OCI-M1 (cell line): ENCODE measurements at places on chromosomes 12 and 14.

DNA sequence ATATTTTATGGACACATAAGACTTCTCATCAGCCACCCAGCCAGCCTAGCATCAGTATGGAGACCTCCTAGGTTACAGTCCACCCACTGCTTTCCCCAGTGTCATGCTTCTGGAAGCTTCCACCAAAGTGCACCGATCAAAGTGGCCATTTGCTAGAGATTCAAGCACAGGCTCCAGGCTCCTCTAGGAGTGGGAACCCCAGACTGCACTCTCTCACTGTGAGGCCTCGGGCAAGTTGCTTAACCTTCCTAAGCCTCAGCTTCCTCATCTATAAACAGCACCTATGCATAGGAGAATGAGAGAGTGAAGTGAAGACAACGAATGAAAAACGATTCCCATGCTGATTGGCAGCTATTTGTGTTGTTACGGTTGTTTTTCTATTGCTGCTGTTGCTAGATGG is 94.4 kb downstream of the DICER1 start:
- DNase-seq: no peak

- DNase-seq: no peak
Measured at GRCh38 chr14:105409364-105409763, 10.3 kb upstream of the MTA1 start.

DNA sequence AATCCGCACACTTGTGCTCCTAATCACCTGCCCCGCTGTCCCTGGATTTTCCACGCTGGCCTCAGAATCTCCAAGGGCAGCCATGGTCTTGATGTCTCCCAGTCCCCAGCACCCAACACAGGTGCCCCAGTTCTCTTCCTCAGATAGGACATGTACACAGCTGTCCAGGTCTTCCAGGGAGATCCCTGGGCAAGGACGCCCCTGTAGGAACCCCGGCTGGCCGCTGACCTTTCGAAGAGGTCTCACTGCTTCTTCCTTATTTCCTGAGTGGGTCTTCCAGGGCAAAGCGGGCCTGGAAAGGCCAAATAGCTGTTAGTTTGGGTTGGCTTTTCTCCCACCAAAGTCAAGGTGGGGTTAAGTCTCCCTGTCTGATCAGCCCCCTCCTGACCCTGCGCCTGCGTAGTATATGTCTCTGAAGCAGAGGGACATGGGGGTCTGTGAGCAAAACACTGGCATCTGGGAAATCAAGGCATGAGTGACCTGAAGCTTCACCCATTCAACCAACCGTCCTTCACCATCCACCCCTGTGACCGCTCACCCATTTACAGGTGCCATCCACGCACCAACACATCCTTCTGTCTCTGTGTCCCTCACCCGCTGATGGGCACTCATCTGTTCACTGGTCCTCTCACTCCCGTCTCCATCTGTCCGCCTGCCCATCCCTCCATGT is 4.6 kb downstream of the BEGAIN start:
- DNase-seq: no peak

DNA sequence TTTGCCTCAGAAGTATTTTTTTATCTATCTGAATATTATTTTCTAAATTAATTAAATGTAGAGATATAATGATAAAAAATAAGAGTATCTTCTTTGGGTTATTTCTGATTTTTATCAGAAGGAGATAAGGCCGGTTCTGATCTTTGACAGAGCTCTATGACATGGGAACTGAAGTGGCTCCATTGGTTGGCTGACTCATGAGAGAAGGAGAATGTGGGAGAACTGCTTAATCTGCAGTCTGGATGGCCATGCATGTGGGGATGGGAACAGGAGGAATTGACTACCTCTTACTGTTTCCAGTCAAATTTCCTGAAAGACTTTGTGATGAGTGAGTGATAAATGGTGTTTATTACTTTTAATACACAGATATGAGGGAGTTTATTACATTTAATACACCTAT is 155.8 kb upstream of the ATP2B1 start:
- no peak for DNase-seq

DNA sequence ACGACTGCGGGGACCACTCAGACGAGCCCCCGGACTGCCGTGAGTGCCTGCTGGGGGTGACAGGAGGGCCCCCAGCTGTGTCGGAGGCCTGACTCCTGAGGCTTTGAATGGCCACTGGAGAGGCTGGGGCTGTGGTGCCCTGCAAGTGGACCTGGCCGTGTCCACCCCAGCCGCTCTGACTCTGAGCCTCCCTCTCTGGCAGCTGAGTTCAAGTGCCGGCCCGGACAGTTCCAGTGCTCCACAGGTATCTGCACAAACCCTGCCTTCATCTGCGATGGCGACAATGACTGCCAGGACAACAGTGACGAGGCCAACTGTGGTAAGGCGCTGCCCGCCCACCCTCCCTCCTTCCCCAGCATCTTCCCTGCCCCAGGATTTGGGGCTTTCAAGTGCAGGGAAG is 16.1 kb upstream of the NXPH4 start:
- DNase-seq: no peak

GRCh38 chr12:119006746-119007145 is 25.4 kb downstream of the SRRM4 start:
- DNase-seq: no peak

DNA sequence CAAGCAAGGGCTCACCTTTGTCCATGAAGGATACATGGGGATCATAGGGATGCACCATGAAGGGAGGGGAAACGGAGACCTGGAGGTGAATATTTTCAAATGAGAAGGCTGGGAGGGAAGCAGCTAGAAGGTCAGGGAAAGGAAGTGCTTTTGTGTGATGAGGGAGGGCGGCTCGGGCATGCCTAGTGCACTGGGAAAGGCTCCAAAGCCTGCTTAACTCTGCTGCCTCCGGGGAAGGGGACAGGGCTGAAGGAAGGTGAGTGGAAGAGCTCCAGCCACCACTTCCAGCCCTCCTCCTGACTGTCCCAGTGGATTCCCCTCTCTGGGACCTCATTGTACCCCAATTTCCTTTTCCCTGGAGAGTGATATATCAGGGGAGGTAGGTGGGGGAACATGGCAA is 149.4 kb upstream of the PRMT8 start:
- DNase-seq: no peak

DNA sequence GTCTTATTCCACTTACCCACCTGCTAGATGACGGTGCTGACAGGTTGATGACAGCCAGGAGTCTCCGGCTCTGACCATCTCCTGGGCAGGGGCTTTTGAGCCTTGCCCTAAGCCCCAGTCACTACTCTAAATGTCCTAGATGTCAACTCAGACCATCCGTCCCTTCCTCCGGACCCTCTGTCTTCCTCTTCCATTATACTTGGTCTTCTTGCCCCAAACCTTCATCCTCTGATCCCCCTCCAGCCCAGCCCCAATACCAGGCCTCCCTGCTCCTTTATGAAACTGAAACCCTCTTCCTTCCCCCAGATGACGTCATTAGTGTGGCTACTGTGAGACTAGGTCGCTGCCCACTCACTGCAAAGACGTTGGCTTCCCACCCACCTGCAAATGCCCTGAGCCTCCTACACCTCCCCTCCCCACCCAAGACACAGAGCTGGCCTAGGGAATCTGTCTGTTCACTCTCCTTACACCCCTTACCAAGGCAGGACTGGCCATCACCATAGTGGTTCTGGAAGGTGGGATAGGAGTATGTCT is 10.1 kb downstream of the KRT71 start:
- no peak for DNase-seq

DNA sequence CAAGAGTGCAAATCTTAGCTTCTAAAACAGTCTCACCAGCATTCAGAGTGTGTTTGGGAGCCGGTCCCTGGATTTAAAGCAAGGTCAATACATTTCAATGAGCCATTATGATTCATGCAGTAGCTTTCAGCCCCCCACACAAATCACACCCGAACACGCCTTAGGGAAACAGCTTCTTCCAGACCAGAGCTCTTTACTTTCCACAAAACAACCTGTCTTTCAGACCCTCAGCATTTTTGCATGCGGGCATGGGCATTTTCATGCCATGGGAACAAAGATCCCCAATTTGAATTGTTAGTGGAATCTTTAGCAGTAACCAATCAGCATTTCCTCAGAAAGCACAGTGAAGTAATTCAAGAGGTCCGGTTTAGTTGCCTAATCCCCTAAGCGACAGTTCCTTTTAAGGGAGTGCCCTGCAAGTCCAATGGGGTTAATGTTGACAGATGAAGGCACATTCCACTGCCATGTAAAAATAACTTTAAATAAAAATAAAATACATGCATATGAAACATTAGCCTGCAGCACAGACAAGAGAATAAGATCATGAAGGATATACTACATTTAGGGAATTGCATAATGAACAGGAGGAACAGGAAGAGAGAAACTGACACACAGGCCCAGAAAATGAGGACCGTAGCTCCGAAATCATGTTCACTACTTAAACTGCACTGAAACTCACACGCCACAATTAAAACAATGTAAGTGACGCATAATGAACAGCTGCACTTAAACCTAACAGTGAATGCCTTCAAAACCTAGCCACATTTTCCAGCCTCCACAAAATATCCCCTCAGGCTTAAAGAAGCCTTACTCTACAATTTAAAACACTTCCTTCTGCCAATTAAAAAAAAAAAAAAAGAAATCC is 4.0 kb downstream of the VPS37B start:
- DNase-seq: peak; percentile 77

- DNase-seq: no peak
Measured at GRCh38 chr12:132729541-132730320, 19.1 kb downstream of the PGAM5 start.

DNA sequence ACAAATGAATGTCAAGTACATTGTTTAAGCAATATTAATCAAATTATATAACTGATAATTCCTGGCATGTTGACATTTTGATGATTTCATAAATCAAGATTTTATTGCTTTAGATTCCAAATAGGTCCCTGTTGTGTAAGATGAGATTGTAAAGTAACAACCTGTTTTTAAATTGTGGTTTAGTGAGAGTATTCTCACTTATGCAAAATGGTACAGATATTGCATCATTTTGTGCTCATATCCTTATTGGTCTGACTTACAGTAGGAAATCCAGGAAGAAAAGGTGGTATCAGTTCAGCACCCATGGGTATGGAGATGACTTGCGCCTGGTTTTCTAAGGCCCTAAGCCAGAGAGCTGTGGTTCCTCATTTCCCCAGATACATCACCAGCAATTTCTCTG is 165.5 kb downstream of the KIF21A start:
- peak; percentile 77 for DNase-seq

DNA sequence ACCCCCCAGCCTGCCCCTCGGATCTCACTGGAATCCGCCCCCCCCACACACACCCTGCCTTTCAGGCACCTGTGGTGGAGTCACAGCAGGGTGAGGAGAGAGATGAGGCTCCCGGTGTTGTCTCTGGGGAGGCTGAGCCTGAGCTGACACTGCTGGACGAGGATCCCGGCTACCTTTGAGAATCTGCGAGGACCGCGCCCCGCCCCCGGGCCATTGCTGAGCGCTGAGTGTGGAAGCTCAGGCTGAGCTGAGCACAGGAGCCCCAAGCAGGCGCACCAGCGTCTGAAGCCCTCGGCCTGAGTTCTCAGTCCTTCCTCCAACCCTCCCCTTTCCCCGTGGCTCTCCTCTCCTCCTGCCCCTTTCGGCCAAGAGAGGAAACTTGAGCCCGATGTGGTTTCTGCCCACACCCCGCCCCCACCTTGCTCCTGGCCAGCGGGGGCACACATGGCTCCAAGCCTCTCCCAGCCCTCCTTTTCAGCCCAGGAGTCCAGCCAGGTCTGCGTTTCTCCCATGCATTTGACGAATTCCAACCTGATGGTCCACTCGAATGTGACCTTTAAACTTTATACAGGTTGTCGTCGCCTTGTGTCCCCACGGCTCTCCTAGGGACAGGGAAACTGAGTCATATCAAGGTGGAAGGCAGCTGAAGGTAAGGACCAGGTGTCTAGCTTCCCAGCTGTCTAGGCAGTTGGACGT is at the start of gene NFE2:
TSS of gene NFE2 (minus strand) at position 284 of the 696 bp plus-strand sequence. CDS start 5,767 bp downstream, outside the sequence.
- DNase-seq: peak; percentile 96

- peak; percentile 3 for DNase-seq
Measured at GRCh38 chr14:105375635-105376057, 22.7 kb upstream of the TEX22 start.

GRCh38 chr12:124190312-124191023 is 104.4 kb upstream of the RFLNA start:
- DNase-seq: no peak

- DNase-seq: no peak
Measured at GRCh38 chr12:125399489-125399888, 334.3 kb downstream of the AACS start.

DNA sequence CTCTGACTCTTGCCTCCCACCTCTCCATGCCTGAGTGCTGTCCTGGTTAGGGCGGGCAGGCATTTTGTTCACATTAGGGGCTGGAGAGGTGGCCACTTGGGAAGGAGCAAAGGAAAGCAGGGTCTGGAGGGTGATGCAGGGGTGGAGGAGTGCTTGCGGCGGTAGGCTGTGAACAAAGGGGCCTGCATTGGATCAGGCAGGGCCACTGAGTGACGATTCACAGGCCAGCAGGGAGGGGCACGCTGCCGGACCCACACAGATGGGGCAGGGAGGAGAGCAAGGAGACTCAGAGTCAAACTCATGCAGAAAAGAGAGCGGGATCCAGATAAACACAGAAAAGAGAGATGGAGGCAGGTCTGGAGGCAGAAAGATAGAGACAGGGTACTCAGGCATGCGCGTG is 58.4 kb upstream of the TBX3 start:
- DNase-seq: no peak

DNA sequence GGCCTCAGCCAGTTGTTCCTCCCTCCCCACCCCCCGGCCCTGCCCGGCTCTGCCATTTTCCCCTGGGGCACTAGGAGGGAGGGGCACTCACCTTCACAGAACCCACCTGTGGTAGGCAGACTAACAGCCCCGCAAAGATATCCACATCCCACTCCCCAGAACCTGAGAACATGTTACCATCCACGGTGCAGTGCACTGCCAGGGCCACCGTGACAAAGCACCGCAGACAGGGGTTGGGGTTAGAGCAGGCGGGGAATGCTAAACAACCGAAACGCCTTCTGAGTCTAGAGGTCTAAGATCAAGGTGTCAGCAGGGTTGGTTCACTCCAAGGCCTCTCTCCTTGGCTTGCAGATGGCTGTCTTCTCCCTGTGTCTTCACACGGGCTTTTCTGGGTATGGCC is 57.4 kb upstream of the NCOR2 start:
- no peak for DNase-seq

DNA sequence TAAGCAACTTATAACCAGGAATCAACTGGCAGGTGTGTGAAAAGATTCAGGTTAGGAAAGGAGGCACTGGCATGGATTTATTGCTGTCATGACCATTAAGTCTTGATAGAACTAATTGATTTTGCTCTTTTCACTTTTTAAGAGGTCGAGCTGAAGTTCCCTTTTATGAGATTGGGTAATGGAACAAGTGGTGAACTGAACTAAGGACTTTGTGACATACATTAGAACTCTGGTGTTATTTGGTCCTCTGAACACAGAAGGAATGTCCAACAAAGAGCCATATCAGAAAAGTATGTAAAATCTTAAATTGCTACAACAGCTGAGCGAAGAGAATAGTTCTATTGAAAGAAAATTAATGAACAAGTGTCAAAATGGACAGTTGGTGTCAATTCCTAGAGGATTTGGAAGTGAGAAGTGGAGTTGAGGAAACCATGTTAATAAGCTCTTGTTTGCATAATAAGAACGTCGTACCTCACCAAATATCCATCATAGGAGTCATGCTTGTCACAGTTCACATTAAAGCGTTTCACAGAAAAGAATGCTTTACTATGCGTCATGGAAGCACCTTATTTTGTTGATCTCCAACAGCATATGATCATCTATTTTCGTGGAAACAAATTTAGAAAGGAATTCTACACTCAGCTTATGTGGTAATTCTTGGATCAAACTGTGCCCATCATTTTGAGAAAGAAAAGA is 8.4 kb upstream of the MYF6 start:
- no peak for DNase-seq
